ENCODE measurements at places on chromosomes 3 and 15. TPM values are rescaled to one million over a fixed set of nuclear protein-coding genes. Genes with fewer than 3 reads are reported as not detected.

DNA sequence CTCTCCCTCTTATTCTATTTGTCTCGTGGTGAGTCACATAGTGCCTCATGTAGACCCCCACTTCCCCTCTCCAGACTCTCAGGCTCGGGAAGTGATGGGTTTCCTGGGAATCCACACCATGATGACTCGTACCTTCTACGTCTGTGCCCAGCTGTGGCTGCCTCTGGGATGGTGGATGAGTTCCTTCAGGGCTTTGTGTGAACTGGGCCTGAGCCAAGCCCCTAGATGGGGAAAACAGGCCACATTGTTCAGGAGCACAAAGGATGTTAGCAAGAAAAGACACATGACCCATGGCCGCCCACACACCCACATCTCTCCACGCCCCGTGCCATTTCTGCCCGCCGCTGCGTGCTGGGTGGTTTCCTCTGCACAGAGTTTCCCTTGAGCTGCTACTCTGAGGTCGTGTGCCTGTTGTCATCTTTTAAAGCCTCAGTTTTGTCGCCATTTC, 10.5 kb downstream of the ISG20 start:
- H3K36me3 ChIP-seq, result peaks cover 18% of the 10 kb centered on the region
- H3K4me1 ChIP-seq, result peaks cover 42% of the 10 kb centered on the region
- peak overlapping the region; percentile 56 for H3K27ac ChIP-seq
- H3K4me3 ChIP-seq, result no peak overlapping the region
- no peak for DNase-seq

- DNase-seq, result no peak
- H3K36me3 ChIP-seq, result no peaks in the 10 kb centered on the region
- H3K4me3 ChIP-seq, result no peak overlapping the region
- H3K4me1 ChIP-seq, result no peaks in the 10 kb centered on the region
Observed at GRCh38 chr3:61855211-61855610, 293.8 kb downstream of the PTPRG start.

- no peaks in the 10 kb centered on the region for H3K36me3 ChIP-seq
- peak; percentile 44 for DNase-seq
- no peaks in the 10 kb centered on the region for H3K27me3 ChIP-seq
Observed at GRCh38 chr3:46612324-46612723, at the start of gene FAM240A. Gene FAM240A (plus strand): TSS chr3:46612525. CDS start chr3:46612684, 159 bp downstream.

DNA sequence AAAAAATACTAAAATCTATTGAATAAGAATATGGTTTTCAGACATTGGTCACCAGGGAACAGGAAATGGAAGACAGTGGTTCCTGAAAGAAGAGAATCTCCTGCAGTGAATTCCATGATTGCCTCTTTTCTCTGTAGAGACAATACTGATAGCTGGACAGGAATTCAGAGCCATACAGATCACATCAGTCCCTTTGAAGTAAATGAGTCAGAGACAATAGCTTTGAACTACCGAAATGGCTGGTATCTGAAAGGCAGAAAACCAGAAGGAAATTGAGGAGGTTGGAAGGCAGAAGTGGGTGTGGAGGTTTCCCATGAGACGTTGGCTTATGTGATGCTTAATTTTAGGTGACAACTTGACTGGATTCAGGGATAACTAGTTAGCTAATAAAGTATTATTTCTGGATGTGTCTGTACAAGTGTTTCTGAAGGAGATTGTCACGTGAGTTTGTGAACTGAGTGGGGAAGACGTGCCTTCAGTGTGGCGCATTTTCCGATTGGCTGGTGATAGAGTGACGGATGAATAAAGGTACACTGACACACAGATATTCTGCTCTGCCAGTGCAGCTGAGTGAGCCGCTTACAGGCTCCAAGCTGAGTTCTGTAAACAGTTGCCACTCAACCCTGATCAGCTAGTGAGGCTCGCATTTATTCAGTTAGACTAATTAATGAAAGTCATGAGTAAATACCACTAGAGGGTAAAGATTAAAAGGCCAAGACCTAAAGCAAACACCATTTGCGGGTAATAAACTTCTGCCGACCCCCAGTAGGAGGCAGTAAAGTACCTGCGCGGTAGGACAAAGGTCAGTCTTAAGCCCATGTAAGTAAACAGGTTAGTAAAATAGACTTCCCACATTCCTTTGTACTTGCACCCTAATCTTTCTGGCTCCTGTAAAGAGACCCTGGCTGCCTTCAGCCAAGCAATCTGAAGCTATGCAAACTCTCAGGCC, 1298.6 kb downstream of the SI start:
- no peak overlapping the region for H3K27ac ChIP-seq
- H3K4me3 ChIP-seq, result no peak overlapping the region
- no peaks in the 10 kb centered on the region for H3K27me3 ChIP-seq
- no peaks in the 10 kb centered on the region for H3K4me1 ChIP-seq
- no peaks in the 10 kb centered on the region for H3K36me3 ChIP-seq
- DNase-seq, result no peak

DNA sequence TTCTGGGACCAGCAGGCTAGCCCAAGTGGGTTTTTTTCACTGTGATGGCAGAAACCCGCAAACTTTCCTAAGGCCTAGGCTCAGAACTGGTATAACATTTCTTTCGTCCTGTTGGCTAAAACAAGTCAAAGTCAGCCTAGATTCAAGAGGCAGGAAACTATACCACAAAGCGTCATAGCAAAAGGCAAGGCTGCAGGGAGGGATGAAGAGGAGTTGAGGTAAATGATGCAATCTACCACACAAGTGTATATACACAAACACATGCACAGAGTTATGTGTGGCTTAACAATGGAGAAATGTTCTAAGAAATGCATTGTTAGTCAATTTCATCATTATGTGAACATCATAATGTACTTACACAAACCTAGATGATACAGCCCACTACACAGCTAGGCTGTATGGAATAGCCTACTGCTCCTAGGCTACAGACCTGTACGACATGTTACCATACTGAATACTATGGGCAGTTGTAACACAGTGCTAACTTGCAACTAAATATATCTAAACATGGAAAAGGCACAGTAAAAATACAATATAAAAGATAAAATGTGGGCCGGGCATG, 225.6 kb downstream of the TBL1XR1 start:
- no peak overlapping the region for H3K4me3 ChIP-seq
- H3K27me3 ChIP-seq, result no peaks in the 10 kb centered on the region
- H3K27ac ChIP-seq, result no peak overlapping the region

GRCh38 chr3:105715372-105715771, 153.4 kb downstream of the CBLB start:
- no peaks in the 10 kb centered on the region for H3K27me3 ChIP-seq
- H3K36me3 ChIP-seq, result no peaks in the 10 kb centered on the region
- H3K4me3 ChIP-seq, result no peak overlapping the region
- H3K27ac ChIP-seq, result no peak overlapping the region
- DNase-seq, result no peak

- no peak overlapping the region for H3K4me3 ChIP-seq
- H3K27ac ChIP-seq, result no peak overlapping the region
- DNase-seq, result no peak
- H3K36me3 ChIP-seq, result no peaks in the 10 kb centered on the region
Observed at GRCh38 chr15:33182926-33183325, 11.6 kb downstream of the FMN1 start.

The CCDC80 gene
- 154 TPM for total RNA-seq

GRCh38 chr3:63202529-63202928, 75.6 kb upstream of the SYNPR start:
- DNase-seq, result no peak
- H3K27me3 ChIP-seq, result no peaks in the 10 kb centered on the region
- H3K36me3 ChIP-seq, result no peaks in the 10 kb centered on the region
- no peak overlapping the region for H3K4me3 ChIP-seq
- no peaks in the 10 kb centered on the region for H3K4me1 ChIP-seq

GRCh38 chr3:139052802-139053600, 8.3 kb upstream of the PRR23C start:
- H3K4me1 ChIP-seq, result no peaks in the 10 kb centered on the region
- no peaks in the 10 kb centered on the region for H3K36me3 ChIP-seq
- no peak overlapping the region for H3K27ac ChIP-seq

- peak overlapping the region; percentile 81 for H3K27ac ChIP-seq
- H3K27me3 ChIP-seq, result no peaks in the 10 kb centered on the region
- peaks cover 18% of the 10 kb centered on the region for H3K4me1 ChIP-seq
Observed at GRCh38 chr3:136995652-136996051, 37.9 kb downstream of the IL20RB start.

The SLC28A2 gene
- not detected for total RNA-seq

- no peak overlapping the region for H3K4me3 ChIP-seq
- no peak for DNase-seq
- no peaks in the 10 kb centered on the region for H3K27me3 ChIP-seq
Observed at GRCh38 chr3:171932153-171932611, 89.0 kb downstream of the TMEM212 start.

The KNG1 gene
- total RNA-seq, result not detected

DNA sequence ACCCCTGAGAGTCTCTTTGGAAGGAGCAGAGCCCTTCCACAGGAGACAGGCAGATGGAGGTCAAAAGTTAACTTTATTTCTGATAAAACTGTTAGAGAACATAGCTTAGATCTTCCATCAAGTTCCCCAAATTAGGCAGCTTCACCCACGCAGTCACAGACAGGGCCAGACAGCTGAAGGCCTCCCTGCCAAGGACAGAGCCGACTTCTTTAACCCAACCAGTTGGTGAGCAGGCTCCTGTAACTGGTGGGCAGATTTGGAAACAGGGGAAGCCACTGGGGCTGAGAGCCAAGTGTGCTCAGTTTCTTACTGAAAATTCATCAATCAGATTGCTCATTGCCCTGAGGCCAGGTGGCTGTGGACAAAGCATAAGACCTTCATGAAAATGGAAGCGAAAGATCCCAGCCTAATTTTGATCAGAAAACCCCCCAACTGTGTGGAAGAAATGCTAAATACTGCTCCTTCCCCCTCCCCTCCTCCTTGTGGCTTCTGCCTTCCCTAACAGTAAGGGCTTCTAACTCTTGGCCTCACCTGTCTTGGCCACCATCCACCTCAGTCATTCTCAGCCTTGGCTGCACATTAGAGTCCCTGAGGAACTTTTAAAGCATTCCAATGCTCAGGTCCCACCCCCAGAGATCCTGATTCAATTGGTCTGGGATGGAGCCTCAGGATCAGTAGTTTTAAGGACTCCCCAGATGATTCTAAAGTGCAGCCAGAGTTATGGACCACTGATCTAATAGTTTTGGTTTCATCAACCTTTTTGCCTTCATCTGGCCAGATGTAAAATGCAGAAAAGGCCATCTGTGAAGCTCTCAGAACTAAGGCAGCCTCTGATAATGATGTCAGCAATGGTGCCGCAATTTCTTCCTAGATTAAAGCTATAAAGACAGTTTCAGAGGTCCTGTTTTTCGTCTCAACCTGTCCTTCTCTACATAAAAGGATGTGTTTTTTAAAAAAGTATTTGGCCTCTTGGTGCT, 11.5 kb downstream of the CLRN1 start:
- no peaks in the 10 kb centered on the region for H3K4me1 ChIP-seq
- DNase-seq, result no peak
- no peak overlapping the region for H3K27ac ChIP-seq
- H3K36me3 ChIP-seq, result no peaks in the 10 kb centered on the region
- H3K4me3 ChIP-seq, result no peak overlapping the region
- no peaks in the 10 kb centered on the region for H3K27me3 ChIP-seq

All from left lung (tissue), 14 donors.